Spleen (tissue), 13 donors: ENCODE measurements at places on chromosomes 3 and 15. TPM values are rescaled to one million over a fixed set of nuclear protein-coding genes. Genes with fewer than 3 reads are reported as not detected.
A peak's percentile ranks its signal among the peaks of the same experiment; 100 is the strongest.

ARHGEF26 gene
- 2.7 TPM for total RNA-seq

TTC21A gene
- 12.9 TPM for total RNA-seq

WWTR1 gene
- 58.2 TPM for total RNA-seq

FSTL1 gene
- 104 TPM for total RNA-seq

PIF1 gene
- 10.3 TPM for total RNA-seq

ASB14 gene
- not detected for total RNA-seq

CCDC54 gene
- not detected for total RNA-seq

WDR93 gene
- total RNA-seq = not detected

SERPINI1 gene
- total RNA-seq = 6.4 TPM

ZNF501 gene
- total RNA-seq = 5.0 TPM

GOLGA6D gene
- not detected for total RNA-seq

CRABP1 gene
- total RNA-seq = 30.4 TPM

DNA sequence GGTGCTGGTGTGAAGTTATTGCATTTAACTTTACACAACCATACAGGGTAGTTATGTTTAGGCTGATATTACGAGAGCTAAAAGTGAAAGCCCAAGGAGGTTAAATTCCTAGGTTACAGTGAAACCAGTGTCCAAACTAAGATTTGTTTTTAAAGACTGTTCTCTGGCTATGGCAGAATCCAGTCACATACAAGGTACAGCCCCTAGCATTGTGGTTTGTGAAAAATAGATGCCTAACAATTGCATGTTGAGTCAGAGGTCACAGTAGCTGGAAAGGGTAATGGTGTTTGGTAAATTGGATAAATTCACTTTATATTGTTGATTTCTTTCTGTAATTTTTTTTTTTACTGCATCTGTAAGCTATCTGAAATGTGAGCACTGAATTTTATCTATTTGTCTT lies 614.6 kb upstream of the TBL1XR1 start:
- no peaks in the 10 kb centered on the region for H3K36me3 ChIP-seq
- H3K4me3 ChIP-seq = no peak overlapping the region
- no peak overlapping the region for H3K27ac ChIP-seq
- no peaks in the 10 kb centered on the region for H3K27me3 ChIP-seq
- no peak for DNase-seq

DNA sequence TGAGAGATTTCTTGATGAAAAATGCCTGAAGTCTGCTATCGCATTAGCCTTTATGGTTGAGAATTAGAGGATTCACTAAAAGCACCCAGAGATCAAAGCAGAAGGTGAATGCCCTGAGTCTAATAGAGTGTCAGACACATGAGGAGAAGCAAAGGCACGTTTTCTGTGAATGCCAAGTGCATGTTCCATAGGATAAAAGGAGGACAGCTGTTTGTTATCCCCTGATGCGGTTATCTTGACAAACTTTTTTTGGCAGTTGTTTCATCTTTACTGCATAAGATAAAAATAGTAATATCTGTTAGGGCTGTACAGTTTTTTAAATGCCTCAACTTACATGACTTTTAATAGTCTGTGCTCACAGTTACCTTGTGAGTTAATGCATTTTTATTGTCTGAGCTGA lies 65.3 kb upstream of the CD96 start:
- H3K36me3 ChIP-seq = no peaks in the 10 kb centered on the region
- no peak for DNase-seq
- peaks cover 6% of the 10 kb centered on the region for H3K27me3 ChIP-seq

DNA sequence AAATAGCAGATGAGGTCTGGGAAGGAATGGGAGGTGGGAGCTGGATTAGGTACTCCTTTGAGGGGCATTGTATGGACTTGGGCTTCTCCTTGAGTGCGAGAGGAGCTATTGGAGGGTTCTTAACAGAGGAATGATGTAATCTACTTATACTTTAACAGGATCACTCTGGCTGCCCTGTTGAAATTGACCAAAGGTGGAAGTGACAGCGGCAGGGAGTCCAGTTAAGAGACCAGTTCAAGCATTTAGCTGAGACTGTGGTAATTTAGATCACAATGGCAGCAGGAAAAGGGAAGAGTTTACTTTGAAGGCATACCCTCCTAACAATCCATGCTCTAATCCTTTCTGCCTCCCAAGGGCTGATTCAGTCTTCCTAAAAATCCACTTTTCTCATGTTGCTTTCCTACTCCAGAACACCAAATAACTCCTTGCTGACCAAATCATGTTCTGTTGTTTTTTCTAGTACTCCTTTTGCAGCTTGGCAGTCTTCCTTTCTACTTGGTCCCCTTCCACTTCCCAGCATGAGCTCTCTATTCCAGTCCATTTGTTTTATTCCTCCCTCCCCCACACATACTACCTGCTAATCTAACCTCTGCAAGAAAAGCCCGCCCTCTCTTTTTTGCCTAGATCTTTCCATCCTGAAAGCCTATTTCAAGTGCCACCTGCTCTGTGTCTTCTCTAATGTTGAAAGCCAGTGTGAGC lies 139.4 kb downstream of the NECTIN3 start:
- no peak overlapping the region for H3K27ac ChIP-seq
- H3K4me1 ChIP-seq = no peaks in the 10 kb centered on the region
- no peaks in the 10 kb centered on the region for H3K36me3 ChIP-seq
- DNase-seq = no peak
- H3K27me3 ChIP-seq = no peaks in the 10 kb centered on the region

DNA sequence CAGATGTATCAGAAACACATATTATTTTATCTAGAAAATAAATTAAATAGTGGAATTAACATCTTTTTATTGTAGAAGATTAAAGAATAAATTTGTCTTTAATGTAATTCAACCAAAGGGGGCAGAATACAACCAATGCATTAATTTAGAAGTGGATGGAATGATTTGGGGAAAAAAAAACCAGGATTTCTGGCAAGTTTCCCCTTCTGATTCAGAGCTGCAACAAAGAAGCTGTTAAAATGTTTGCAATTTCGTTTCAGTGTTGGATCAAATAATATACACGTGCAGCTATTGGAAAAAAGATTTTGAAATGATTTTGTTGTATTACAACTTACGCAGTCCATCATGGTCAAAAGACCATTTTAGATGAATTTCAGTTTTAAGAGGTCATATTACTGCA lies 71.6 kb upstream of the ZNF280D start:
- H3K4me3 ChIP-seq = no peak overlapping the region
- no peak overlapping the region for H3K27ac ChIP-seq
- DNase-seq = no peak
- H3K36me3 ChIP-seq = no peaks in the 10 kb centered on the region
- no peaks in the 10 kb centered on the region for H3K27me3 ChIP-seq

- H3K36me3 ChIP-seq = no peaks in the 10 kb centered on the region
- no peak overlapping the region for H3K4me3 ChIP-seq
- H3K4me1 ChIP-seq = peaks cover 10% of the 10 kb centered on the region
- peak overlapping the region; percentile 75 for H3K27ac ChIP-seq
- no peaks in the 10 kb centered on the region for H3K27me3 ChIP-seq
- no peak for DNase-seq
Observed at GRCh38 chr3:194276768-194277103, 74.4 kb downstream of the CPN2 start.

GRCh38 chr3:113673593-113673992 lies 22.8 kb downstream of the USF3 start:
- H3K27ac ChIP-seq = no peak overlapping the region
- no peaks in the 10 kb centered on the region for H3K27me3 ChIP-seq
- H3K4me1 ChIP-seq = no peaks in the 10 kb centered on the region
- H3K36me3 ChIP-seq = no peaks in the 10 kb centered on the region

DNA sequence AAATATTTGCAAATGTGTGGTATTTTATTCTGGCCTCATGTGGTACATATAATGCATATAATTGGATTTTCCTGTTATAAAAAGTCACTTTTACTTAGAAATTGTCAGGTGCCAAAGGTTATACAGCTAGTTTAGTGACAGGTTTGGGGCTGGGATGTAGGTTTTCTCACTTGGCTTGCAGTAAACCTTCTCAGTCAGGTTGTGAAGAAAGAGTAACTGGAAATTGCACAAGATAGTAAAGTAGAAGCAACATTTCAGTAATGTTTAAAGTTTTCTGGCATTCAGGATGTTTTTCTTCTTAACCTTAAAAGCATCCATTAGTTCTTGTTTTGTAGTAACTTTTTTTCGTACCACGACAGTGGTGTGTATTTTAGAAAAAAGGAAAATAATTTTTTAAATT lies 53.9 kb downstream of the MEF2A start:
- H3K36me3 ChIP-seq = no peaks in the 10 kb centered on the region
- no peak overlapping the region for H3K4me3 ChIP-seq
- no peak for DNase-seq
- no peaks in the 10 kb centered on the region for H3K27me3 ChIP-seq

GRCh38 chr3:56131974-56132590 lies 336.2 kb downstream of the ERC2 start:
- no peaks in the 10 kb centered on the region for H3K27me3 ChIP-seq
- no peak overlapping the region for H3K27ac ChIP-seq
- H3K36me3 ChIP-seq = no peaks in the 10 kb centered on the region
- no peak overlapping the region for H3K4me3 ChIP-seq
- no peak for DNase-seq

DNA sequence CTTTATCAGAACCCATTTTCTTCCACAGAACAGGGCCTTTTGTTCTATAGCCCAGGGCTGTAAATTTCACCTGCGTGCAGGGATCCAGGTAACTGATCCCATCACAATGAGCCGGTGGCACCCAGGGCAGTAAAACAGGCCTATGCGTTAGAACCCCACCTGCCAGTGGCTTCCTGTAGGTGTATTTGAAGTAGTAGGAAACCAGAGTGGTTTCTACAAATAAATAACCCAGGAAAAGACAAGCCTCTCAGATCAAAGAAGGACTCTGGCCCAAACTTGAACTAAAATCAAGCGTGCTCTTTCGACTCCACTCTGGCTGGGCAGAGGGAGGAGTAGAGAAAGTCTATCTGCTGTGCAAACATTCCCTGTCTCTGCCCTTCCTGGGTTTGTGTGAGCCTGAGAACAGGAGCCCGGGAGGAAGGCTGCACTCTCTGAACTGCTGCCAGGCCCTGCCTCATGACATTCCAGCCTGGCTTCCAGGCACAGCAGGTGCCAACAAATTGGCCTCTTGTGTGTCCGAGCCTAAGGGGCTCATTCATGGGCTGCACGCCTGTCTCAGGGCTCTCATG lies 77.7 kb downstream of the CEMIP start:
- DNase-seq = no peak
- H3K27ac ChIP-seq = no peak overlapping the region
- H3K27me3 ChIP-seq = no peaks in the 10 kb centered on the region
- no peaks in the 10 kb centered on the region for H3K36me3 ChIP-seq
- H3K4me1 ChIP-seq = no peaks in the 10 kb centered on the region

- H3K4me3 ChIP-seq = no peak overlapping the region
- H3K27me3 ChIP-seq = no peaks in the 10 kb centered on the region
- no peak for DNase-seq
- no peak overlapping the region for H3K27ac ChIP-seq
Observed at GRCh38 chr15:35210370-35210769, 125.3 kb upstream of the NANOGP8 start.

GRCh38 chr15:38377636-38378035 lies 76.3 kb upstream of the FAM98B start:
- no peak overlapping the region for H3K4me3 ChIP-seq
- no peak for DNase-seq
- H3K27me3 ChIP-seq = peaks cover 4% of the 10 kb centered on the region
- H3K27ac ChIP-seq = peak overlapping the region; percentile 47

- no peak for DNase-seq
- no peaks in the 10 kb centered on the region for H3K27me3 ChIP-seq
- H3K4me1 ChIP-seq = no peaks in the 10 kb centered on the region
- no peak overlapping the region for H3K27ac ChIP-seq
- H3K36me3 ChIP-seq = no peaks in the 10 kb centered on the region
Observed at GRCh38 chr15:80423215-80423614, 19.0 kb downstream of the ARNT2 start.

- no peaks in the 10 kb centered on the region for H3K36me3 ChIP-seq
- H3K27me3 ChIP-seq = peaks cover 6% of the 10 kb centered on the region
- no peak overlapping the region for H3K27ac ChIP-seq
- DNase-seq = no peak
- no peaks in the 10 kb centered on the region for H3K4me1 ChIP-seq
Observed at GRCh38 chr3:51734572-51734907, 27.7 kb downstream of the GRM2 start.

DNA sequence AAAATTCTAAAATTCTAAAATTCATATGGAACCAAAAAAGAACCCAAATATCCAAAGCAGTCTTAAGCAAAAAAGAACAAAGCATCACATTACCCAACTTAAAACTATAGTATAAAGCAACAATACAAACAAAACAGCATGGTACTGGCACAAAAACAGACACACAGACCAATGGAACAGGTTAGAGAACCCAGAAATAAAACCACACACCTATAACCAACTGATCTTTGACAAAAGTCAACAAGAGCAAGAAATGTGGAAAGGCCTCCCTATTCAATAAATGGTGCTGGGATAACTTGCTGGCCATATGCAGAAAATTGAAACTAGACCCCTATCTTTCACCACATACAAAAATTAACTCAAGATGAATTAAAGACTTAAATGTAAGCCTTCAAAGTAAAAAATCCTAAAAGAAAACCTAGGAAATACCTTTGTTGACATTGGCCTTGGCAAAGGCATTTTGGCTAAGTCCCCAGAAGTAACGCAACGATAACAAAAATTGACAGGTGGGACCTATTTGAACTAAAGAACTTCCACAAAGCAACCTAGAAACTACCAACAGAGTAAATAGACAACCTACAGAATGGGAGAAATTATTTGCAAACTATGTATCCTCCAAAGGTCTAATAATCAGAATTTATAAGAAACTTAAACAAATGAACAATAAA lies 56.9 kb downstream of the TTBK2 start:
- DNase-seq = no peak
- H3K27me3 ChIP-seq = no peaks in the 10 kb centered on the region
- no peak overlapping the region for H3K27ac ChIP-seq
- peaks cover 19% of the 10 kb centered on the region for H3K36me3 ChIP-seq
- no peaks in the 10 kb centered on the region for H3K4me1 ChIP-seq

- no peak for DNase-seq
- no peak overlapping the region for H3K4me3 ChIP-seq
- peaks cover 45% of the 10 kb centered on the region for H3K4me1 ChIP-seq
- no peak overlapping the region for H3K27ac ChIP-seq
- no peaks in the 10 kb centered on the region for H3K27me3 ChIP-seq
Observed at GRCh38 chr3:15633159-15633558, 31.6 kb downstream of the BTD start.

DNA sequence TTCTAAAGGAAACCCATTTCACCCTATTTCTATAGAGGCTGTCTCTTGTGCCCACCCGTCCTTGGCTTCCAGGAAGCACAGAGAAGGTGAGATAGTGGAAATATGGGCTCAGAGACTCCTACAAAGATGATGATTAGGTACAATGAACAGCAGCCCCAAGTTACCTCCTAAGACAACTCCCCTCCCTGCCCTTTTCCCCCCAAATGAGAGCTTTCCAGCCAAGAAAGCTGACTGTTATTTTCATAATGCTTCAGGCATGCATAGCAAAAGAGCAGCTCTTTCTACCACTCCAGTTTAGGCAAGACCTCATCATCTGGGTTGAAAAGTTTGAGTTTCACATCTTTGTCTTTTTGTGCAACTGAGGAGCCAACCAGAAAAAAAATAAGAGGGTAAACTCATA lies 248.8 kb upstream of the ADAMTS9 start:
- DNase-seq = no peak
- no peak overlapping the region for H3K27ac ChIP-seq
- H3K4me3 ChIP-seq = no peak overlapping the region
- no peaks in the 10 kb centered on the region for H3K36me3 ChIP-seq

GRCh38 chr15:41690636-41691035 lies 30.4 kb downstream of the MGA start:
- no peaks in the 10 kb centered on the region for H3K36me3 ChIP-seq
- no peak for DNase-seq
- no peaks in the 10 kb centered on the region for H3K27me3 ChIP-seq
- no peak overlapping the region for H3K27ac ChIP-seq

GRCh38 chr15:31304751-31305365 lies 21.8 kb upstream of the KLF13 start:
- no peaks in the 10 kb centered on the region for H3K36me3 ChIP-seq
- no peak overlapping the region for H3K27ac ChIP-seq
- DNase-seq = no peak
- H3K27me3 ChIP-seq = no peaks in the 10 kb centered on the region
- H3K4me1 ChIP-seq = peaks cover 86% of the 10 kb centered on the region
- no peak overlapping the region for H3K4me3 ChIP-seq
